ENCODE measurements at places on chromosomes 7 and 10.

DNA sequence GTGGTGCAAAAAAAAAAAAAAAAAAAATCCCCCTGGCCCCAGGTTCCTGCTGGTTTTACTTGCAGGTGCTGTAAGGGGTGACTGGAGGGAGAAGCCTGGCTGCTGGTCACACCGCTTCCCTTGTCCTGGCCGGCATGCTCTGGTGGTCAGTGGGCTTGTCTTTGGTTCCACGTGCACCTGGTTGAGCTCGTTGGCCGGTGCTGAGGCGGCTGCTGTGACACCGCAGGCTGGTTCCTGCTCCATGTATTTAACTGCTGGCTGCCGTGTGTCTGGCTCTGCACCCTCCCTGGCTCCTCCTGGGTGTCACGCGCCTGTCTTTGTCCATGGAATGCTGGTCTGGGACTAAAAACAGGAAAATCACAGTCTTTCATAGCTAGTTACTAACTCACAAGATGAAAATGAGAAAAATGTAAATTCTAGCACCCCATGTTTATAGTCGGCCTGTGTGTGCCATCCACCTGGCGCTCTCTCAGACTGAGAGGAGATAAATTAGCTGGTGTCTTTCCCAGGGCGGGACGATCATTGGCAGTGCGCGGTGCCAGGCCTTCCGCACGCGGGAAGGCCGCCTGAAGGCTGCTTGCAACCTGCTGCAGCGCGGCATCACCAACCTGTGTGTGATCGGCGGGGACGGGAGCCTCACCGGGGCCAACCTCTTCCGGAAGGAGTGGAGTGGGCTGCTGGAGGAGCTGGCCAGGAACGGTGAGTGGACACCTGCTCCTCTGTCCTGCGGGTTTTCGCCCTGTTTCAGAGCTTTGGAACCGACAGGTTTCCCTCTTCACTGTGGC is 33.7 kb downstream of the PFKP start:
- DNase-seq, result no peak

GRCh38 chr10:124912101-124912886 is 29.6 kb upstream of the ZRANB1 start:
- no peak for DNase-seq

GRCh38 chr7:7869651-7870050 is 98.9 kb upstream of the GLCCI1 start:
- no peak for DNase-seq

GRCh38 chr10:92914478-92915325 is 66.4 kb downstream of the EXOC6 start:
- peak; percentile 58 for DNase-seq

GRCh38 chr10:127694580-127695193 is 42.3 kb upstream of the FOXI2 start:
- peak; percentile 54 for DNase-seq

- DNase-seq, result no peak
Observed at GRCh38 chr10:128167926-128168520, 41.8 kb upstream of the MKI67 start.

- no peak for DNase-seq
Observed at GRCh38 chr10:6395606-6396005, 184.5 kb downstream of the PRKCQ start.

- DNase-seq, result no peak
Observed at GRCh38 chr10:88802523-88803285, at the start of gene LIPM. LIPM (plus strand) TSS chr10:88802730; CDS start chr10:88802897, 167 bp downstream.

DNA sequence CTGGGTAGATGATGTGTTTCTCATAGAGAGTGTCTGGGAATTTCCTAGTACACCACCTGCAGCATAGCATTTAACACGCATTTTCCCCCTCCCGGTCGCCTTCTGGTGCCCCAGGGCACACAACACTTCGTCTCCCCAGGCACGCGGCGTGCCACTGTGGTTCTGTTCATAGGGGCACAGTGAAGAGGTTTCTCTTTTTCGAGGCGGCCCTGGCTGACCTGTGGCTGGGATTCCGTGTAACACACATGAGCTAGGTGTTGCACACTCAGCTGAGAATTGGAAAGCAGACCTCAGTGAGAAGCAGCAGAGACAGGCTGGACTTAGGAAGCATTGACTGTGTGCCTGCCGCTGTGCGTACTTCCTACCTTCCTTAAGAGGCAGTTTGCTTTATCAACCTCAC is 214.3 kb upstream of the SHH start:
- no peak for DNase-seq

DNA sequence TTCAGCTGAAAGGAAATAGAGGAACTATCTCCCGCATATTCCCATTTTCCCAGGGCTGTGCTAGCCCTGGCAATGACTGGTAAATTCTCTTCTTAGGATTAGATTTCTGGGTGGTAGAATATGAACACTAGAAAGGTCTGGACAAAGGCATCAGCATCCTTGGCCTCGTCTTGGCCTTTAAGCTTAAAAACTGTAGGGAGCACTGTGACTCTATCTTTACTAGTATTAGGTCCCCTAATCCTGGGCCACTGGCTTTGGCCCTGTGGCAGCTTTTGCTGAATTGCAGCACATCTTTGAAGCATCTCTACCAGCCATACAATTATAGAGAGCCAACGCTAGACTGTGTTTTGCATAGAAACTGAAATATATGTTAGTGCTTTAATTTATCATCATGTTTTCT is 41.5 kb upstream of the EBLN1 start:
- peak; percentile 18 for DNase-seq

GRCh38 chr10:132486539-132487121 is 51.0 kb upstream of the INPP5A start:
- no peak for DNase-seq

- DNase-seq, result no peak
Observed at GRCh38 chr10:114320249-114321116, 81.4 kb downstream of the VWA2 start.

GRCh38 chr7:28818996-28819395 is 139.1 kb downstream of the TRIL start:
- DNase-seq, result no peak

- DNase-seq, result no peak
Observed at GRCh38 chr7:5143106-5143505, 46.9 kb upstream of the WIPI2 start.

GRCh38 chr10:43353495-43354329 is 17.7 kb upstream of the FXYD4 start:
- DNase-seq, result no peak

- no peak for DNase-seq
Observed at GRCh38 chr10:123517901-123518300, 148.3 kb upstream of the GPR26 start.

DNA sequence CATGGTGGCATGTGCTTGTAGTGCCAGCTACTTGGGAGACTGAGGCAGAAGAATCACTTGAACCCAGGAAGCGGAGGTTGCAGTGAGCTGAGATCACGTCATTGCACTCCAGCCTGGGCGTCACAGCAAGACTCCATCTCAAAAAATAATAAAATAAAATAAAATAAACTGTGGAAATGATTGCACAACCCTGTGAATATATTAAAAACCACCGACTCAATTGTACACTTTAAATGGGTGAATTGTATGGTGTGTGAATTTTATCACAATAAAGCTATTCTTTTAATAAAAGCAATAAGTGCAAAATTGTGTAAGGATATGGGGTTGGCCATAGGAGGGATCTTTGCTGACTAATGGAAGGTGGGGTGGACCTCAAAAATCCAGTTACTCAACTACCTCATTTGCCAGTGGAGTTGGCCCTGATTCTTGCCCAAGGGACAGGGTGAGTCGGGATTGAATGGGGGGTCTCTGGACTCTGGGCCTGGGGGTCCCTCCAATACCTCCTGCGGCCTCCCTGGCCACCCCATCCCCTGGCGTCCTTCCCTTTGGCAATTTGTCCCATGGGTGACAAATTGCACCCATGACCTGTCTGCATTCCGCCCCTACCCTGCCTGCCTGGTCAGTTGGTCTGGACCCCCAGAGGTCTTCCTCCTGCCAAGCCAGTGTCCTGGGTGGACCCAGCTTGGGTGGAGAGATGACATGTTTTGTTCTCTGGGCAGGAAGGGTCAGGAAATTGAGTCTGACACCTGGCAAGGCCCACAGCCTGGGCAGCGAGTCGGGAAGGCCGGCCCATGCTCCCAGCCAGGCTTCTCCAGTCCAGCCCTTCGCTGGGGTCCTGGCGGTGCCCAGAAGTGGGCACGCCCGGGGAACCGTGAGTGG is 61.7 kb upstream of the ELN start:
- DNase-seq, result no peak

DNA sequence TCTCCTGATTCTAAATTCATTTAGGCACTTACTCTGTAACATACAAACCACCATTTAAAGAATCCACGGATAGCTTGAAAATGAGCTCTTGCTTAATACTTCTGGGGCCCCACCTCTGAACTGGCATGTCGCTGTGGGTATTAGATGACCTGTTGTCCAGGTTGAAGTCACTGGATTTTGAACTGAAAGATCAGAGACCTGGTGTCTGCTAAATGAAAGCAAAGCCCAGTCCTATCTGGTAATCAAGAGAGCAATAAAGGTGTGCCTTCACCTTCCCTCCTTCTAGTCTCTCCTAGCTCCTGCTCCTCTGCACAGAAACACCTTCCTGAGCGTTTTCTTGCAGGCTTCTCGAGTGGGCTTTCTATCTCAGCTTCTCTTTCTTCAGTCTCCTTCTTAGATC is 4.4 kb downstream of the ENO4 start:
- DNase-seq, result no peak

GRCh38 chr7:29914180-29914579 is 75.4 kb downstream of the SCRN1 start:
- no peak for DNase-seq

DNA sequence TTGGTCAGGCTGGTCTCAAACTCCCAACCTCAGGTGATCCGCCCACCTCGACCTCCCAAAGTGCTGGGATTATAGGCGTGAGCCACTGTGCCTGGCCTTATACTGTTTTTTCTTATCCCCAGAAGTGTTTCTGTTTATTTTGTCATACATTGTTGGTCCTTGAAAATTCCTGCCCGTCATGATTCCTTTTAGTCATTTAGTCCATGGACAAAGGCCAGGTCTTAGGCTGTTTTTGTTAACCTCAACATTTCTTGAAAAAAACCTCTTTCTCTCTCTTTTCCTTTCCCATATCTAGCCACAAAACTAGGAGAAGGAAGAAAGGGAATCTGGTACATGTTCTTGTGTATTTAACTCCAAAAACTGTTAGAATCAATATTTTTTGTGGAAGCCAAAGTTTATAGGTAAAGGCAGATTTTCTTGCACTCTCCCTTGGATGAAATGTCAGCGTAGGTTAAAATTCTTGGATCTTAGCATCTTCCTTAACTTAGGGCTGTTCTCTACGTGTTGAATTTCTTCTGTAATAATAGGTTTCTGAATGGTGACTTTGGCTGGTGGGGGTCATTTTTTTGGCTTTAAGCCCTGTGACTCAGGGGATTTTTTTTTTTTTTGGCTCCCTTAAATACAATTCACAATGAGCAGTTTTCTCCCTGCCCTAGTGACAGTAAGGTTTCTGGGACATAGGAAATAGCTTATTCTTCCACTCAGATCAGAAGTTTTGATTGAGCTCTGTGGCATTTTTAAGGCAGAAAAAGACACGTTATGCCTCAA is 500.8 kb downstream of the AUTS2 start:
- no peak for DNase-seq

DNA sequence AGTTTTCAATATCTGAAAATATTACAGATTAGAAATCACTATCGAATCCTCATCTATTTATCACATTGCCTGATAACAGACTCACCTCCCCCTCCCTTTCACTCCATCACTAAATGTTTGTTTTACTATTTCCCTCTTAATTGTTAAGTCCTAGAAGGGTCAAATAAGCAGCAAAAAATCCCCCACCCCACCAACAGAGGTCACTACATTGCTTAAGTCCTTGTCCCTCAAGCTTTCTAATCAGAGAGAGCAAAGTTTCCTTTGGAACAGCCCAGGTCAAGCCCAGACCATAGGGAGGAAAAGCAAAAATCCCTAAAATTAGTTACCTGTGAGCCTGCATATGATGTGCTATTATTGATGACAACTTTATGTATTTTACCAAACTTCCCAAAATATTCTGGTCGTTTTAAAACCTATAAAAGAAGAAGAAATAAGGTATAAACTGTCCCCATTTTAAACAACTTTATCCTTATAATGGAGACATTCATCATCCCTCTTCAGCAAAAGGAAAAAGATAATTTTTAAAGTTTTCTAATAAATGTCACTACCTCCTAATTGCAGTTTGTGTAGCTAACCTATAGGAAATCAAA is 95.0 kb downstream of the CNOT4 start:
- peak; percentile 48 for DNase-seq

DNA sequence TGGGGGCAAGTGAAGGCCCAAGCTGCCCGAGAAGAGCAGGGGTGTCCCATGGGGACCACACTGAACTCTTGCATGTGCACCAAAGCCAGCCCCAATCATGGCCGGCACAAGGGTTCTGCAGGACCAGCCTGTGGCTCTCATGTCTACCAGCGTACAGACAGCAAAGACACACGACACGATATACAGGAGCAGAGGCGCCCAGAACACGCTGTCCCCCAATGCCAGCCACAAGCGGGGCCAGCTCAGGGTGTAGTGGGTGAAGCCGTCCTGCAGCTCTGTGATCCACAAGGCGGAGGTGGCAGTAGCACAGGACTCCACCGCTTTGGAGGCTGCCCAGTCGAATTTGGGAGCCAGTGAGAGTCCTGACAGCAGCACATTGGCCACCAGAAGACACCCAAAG is 108.9 kb upstream of the PDSS1 start:
- no peak for DNase-seq

All from AML-193 (cell line).